ENCODE measurements at places on chromosomes 16 and 17. TPM values are rescaled to one million over a fixed set of nuclear protein-coding genes. Genes with fewer than 3 reads are reported as not detected.

The KRTAP9-8 gene
- total RNA-seq: not detected

The FKBP10 gene
- 0.86 TPM for total RNA-seq

The KRTAP4-6 gene
- total RNA-seq: not detected

The SLC12A3 gene
- 5.0 TPM for total RNA-seq

The KPNB1 gene
- 365 TPM for total RNA-seq

The FAM171A2 gene
- total RNA-seq: 0.49 TPM

The ANKFN1 gene
- total RNA-seq: not detected

The SLC9A5 gene
- 2.5 TPM for total RNA-seq

The ABCA9 gene
- total RNA-seq: 0.10 TPM

The CDH8 gene
- 0.69 TPM for total RNA-seq

The RPS2 gene
- total RNA-seq: 5,116 TPM

The CEMP1 gene
- total RNA-seq: 0.16 TPM

The TBX2 gene
- not detected for total RNA-seq

The PIK3R6 gene
- 0.91 TPM for total RNA-seq

The GCGR gene
- not detected for total RNA-seq

The SLC26A11 gene
- total RNA-seq: 7.5 TPM

The ATP6V0A1 gene
- 71.5 TPM for total RNA-seq

The GRIN2A gene
- 1.5 TPM for total RNA-seq

The SOST gene
- not detected for total RNA-seq

The REXO5 gene
- 0.83 TPM for total RNA-seq
